Stimulated activated CD4-positive, alpha-beta T cell treated with anti-CD3 and anti-CD28 coated beads, Interleukin-4, amount 100 ng/mL, for 4 hours (primary cell): ENCODE measurements at places on chromosomes 16 and 17.

GRCh38 chr17:57970710-57971109 is 15.5 kb upstream of the CUEDC1 start:
- no peak for DNase-seq

- DNase-seq: no peak
These were observed 449.3 kb downstream of the KCNJ2 start for GRCh38 chr17:70618641-70619040.

DNA sequence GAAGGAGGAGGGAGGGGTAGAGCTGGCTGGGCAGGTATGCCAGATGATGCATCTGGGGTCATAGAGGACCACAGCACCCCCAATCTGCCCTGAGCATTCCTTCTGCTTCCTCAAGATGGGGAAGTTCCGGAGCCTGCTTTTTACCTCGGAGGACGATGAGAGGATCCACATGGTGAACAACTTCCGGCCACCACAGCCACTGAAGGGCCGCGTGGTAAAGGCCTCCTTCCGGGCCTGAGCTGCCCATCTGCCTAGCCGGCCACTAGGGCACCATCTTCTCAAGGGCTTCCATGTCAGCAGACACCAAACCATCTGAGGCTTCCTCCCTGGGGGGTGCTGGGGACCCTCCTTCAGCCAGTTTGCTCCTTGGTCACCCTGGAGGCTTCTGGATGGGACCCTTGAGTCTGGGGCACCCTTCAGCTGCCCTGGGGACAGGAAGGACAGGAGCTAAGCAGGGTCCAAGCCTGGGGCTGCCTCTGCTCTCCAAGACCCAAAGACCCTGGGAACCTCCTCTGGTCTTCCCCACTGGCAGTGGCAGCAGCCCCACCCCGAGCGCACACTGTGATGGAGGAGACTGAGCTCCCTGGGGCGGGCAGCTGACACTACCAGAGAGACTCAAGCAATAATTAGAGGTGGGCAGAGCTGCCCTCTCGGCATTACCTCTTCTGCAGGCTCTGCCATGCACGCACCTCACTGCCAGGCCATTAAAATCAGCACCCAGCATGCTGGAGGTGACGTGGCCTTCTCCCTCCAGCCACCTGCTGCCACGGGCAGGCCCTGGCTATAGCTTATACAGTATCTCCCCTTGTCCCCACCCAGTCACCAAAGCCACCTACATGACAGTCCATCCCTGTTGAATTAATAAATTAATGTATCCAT is 9.3 kb downstream of the CA7 start:
- no peak for DNase-seq

- DNase-seq: no peak
These were observed 1.0 kb downstream of the HOXB5 start for GRCh38 chr17:48592577-48592976.

- DNase-seq: no peak
These were observed 299.3 kb downstream of the KCNJ2 start for GRCh38 chr17:70468661-70469060.

DNA sequence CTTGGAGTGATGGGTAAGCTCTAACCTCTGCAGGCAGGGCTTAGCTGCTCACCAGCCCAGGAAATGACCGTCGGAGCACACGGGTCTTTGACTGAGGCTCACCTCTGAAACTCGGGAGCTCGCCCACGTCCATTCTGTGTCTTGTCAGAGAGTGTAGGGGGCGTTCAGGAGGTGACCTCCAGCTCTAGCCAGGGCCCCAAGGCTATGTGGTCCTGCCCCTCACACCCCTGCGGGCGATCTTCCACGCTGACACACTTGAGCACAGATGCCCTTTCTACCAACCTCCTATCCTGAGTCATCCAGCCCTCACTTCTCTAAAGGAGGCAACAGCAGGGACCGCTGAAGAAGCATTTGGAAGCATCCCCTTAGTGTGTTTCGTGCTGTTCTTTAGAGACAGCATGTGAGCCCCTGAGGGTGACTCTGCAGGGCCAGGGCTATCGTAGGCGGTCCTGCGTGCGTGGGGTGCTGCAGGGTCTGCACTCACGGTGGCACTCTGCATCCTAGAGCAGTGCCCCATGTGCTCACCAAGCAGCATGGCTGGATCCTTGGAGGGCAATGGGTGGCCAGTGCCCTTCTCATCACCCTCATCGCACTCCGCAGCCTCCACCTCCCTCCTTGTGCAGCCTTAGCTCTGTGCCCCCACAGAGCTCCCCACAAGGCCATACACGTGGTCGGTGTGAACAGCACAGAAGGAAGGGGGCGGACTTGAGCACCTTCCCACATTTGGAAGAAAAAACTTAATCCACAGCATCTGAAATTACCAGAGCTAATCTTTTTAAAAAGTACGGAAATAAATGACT is 33.8 kb downstream of the SLC47A1 start:
- no peak for DNase-seq

DNA sequence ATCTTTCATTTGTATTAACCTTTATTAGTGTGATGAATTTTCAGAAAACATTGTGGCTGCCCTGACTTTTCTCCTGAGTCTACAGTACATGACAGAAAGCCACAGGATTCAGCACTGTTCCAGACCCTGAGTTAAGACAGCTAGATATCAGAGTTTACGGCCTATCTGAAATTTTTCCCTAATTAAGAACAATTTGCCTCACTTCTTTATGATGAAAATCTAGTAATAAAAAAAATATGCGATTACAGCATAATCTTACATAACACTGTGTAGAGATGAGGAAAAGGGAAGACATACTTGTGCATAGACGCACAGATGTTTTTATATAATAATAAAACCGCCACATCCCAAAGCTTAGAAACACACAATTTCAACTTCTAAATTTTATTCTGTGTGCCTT is 7.3 kb downstream of the SPOP start:
- DNase-seq: no peak

DNA sequence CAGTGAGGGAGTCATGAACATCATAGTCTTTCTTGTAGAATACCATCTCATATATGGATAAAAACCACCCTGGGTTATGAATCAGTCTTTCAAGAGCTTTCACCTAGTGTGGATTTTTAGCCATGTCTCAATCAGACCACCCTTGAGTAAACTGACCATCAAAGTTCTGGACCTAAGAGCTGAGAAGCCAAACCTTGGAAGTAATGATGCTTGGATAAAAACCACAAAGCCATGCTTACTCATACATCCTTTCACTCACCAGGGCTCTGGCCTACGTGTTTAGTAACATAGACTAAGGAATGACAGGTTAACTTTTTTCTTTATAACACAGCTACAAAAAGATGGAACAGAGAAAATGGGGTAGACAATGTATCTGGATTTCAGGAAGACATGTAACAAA is 167.2 kb downstream of the STX8 start:
- no peak for DNase-seq

DNA sequence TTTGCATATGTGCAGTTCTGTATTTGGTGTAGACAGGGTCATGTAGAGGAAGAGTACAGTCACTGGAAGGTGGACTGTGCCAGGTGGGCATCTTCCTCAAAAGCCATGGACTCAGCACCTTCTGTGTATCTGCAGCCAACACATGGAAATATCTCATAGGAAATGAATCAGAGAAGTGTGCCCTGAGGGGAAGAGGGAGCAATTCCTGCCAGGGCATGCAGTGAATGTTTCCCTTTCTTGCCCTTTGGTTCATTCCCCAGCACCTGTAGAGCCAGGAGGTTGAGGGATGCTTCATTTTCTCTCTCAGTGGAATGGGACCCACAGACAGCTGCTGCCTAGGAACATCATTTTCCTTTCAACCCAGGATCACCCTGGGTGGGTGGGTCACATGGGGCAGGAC is 146.1 kb upstream of the HSBP1 start:
- no peak for DNase-seq

GRCh38 chr17:10001306-10001873 is 96.3 kb upstream of the RCVRN start:
- no peak for DNase-seq

DNA sequence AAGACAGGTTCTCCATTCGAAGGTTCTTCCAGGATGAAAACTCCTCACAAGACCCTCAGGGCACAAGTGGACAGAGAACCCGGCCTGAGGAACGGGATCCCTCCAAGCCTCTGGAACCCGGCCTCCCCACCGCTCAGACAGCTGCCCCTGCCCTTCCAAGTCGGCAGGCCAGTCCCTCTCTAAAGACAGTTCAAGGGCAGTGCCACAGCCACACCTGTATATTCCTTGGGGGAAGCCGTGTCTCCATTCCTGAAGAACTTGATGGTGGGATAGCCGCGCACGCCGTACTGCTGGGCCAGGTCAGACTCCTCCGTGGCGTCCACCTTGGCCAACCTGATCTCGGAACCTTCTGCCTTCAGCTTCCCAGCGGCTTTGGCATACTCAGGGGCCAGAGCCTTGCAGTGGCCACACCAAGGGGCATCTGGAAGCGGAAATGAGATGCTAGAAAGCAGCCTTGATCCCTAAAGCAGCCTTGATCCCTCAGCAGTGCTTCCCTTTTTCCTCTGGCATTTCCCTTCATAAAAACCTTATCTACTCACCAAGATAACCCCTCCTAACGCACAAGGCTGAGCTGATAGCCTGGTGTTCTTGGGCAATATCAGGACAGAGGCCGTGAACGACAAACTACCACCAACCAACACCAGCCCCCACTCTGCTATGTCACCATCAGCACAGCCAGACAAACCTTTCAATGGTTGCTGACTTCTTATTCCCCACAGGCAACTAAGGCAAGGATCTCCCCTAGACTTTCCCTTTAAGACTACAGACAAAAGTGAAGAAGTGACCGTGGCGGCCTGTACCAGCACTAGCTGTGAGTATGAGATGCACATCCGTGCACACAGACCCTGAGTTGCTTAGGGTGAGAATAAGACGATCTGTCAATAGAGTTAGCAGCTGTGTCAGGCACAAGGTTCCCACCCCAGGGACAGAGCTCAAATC is 1.1 kb downstream of the P4HB start:
- DNase-seq: no peak
